ENCODE measurements at places on chromosomes 16 and 17. TPM values are rescaled to one million over a fixed set of nuclear protein-coding genes. Genes with fewer than 3 reads are reported as not detected.

DNA sequence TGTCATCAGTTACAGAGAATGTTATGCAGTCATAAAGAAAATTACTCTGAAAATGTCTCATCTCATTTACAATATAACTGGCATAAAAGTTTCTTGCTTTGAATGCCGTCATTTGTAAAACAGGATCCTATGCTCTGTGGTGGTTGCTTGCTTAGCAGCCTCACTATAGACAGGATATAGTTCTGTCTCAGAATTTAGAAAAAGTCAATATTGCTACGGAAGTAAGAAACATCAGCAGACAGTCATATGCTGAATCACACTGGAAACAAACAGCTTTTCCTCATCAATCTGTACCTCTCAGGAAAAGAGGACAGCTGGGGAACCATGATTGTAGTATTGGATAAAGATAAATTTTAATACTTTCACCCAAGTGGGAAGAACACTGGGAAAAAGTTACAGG is 105.5 kb downstream of the MYO1D start:
- DNase-seq: no peak

DNA sequence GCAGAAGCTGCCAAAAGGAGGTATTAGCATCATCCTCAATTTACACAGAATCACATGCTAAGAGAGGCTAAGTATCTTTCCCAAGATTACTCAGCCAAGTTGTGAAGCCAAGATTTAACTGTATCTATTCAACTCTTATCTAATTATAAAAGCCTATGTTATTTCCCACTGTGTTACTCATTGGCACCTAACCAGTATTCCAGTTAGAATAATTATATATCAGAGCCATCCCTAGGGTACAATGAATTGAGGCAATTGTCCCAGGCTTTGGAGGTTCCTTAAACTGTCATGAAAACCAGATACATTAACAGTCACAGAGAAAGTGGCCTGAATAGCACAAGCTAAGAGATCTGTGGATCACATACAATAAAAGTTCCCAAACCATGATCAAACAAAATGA is 10.9 kb upstream of the AMFR start:
- no peak for DNase-seq

GRCh38 chr17:54898576-54898975 is 2.1 kb upstream of the TOM1L1 start:
- no peak for DNase-seq

GRCh38 chr17:7019839-7020519 is 2.9 kb upstream of the BCL6B start:
- DNase-seq: peak; percentile 82

GRCh38 chr17:16491703-16492612 is at the start of gene LRRC75A:
Gene LRRC75A, minus strand, starts transcription at chr17:16492193. Its CDS starts 203 bp downstream, at chr17:16491990.
- peak; percentile 87 for DNase-seq

The MPP3 gene
- 19.3 TPM for total RNA-seq

The BAIAP3 gene
- 4.7 TPM for total RNA-seq

Measured in stomach (tissue), 19 donors.